ENCODE measurements at places on chromosomes 7 and 10.

GRCh38 chr10:119871881-119872609 lies 598 bp downstream of the MCMBP start:
- DNase-seq: peak; percentile 55

- no peak for DNase-seq
Observed at GRCh38 chr10:77006836-77007511, 630.6 kb downstream of the KCNMA1 start.

- DNase-seq: peak; percentile 75
Observed at GRCh38 chr10:27241652-27242472, 1.3 kb upstream of the ACBD5 start.

DNA sequence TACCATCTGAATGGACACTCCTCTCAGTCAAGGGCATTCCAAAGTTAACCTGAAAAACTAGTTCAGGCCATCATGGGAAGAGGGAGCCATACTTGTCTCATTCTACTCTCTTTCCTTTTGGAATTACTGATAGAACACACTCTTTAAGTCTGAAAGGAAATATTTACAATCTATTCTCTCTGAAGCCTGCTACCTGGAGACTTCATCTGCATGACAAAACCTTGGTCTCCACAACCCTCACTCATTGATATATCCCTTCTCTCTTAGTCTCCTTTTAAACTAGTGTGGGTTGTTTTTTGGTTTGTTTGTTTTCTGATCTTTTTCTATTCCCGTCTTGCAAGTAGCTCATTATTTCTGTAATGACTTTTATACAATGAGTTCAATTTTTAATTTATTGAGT lies 169.5 kb downstream of the C1GALT1 start:
- DNase-seq: no peak

GRCh38 chr10:6267941-6268340 lies 65.2 kb downstream of the PFKFB3 start:
- no peak for DNase-seq

DNA sequence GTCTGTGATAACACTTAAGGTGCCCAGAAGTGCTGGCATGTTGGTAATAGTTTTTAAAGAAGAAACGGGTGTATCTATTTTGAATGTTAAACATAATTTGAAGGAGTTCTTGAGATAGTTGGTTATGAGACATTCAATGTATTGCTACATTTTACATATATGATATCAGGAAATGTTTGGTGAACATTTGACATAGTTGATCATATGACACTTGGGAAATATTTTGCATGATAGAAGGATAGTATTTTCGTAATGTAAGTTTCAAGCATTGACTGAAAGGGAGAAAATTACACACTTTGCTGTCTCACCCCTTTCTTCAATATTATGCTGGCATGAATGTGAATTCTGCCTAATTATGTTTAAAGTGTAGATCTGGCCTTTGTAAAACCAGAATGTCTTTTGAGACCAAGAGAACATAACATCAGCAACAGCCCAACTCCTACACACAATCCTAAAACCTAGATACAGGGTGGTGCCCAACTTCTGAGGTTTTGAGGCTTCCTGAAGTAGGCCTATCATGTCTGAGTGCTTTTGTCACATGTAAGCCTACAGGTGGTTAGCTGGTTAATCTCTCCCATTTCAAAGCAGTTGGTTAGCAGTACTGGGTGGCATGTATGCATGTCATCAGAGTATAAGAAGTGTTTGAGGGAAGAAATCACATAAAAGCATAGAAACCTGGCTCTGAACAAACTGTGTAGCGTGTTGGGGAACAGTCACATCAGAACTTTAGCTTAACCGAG lies 2.1 kb downstream of the ADD3 start:
- peak; percentile 56 for DNase-seq

DNA sequence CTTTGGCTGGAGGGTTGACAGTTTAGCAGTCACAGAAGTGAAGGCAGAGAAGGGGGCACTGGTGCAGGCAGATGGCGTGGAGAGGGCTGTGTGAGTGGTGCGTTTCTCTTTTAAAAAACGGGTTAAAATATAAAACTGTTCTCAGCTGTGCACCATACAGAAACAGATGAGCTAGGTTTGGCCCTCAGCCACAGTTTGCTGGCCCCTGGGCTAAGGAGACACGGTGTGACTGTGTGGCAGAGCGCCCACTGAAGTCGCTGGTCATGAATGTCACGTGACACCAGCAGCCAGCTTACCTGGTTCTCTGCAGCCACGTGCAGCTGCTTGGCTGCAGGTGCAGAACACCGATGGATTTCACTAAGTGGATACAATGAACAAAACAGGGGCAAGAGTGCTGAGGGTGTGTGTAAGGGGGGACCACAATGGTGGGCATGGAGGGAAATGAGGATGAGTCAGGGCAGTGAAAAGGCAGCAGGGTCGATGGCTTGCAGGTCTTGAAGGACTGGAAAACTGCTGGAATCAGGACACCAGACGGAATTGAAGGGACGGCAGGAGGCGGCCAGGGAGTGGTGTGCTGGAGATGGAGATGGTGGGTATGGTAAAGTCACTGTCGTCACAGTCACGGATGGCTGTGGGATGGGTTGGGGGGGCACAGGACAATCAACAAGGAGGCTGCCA lies 7.4 kb downstream of the ZNF746 start:
- DNase-seq: no peak

- DNase-seq: no peak
Observed at GRCh38 chr7:147894271-147894670, 696.3 kb upstream of the C7orf33 start.

GRCh38 chr7:12173671-12174070 lies 37.4 kb upstream of the TMEM106B start:
- no peak for DNase-seq

DNA sequence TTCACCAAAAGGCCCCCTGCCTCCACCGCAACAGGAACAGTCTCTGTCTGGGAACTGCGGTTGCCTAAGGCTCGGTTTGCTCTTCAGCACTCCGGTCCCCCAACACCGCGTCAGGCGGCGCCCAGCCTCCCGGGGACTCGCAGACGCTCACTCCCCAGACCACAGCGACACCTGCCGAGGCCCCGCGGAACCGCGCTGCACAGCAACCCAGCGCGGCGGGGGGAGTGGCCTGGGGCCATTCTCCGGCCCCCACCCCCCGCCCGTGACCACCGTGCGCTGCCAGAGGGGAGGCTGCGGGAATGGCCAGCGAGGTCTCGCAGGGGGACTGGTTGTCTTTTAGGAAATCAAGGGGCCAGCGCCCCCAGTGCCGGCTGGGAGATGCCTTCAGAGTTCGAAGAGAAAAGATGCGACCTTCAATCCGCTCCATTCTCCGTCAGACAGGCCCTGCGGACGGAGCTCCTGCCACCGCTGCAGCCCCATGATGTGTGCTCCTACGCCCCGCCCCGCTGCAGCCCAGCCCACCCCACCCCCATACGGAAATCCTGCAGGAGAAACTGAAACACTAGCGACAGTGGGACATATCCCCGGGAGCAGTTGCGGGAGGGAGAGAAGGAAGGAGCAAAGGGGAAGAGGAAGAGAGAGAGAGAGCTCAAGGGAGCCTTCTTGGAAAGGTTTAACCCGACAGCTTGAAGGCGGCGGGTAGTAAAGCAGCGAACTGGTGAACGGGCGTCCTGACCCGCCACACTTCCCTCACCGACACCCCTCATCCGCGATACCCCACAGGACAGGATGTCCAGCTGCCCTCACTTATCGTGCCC lies 137.4 kb upstream of the CDCA7L start:
- DNase-seq: peak; percentile 63

GRCh38 chr10:78687626-78688025 lies 381.1 kb upstream of the ZMIZ1 start:
- no peak for DNase-seq

GRCh38 chr10:78164702-78165101 lies 131.0 kb downstream of the RPS24 start:
- no peak for DNase-seq

DNA sequence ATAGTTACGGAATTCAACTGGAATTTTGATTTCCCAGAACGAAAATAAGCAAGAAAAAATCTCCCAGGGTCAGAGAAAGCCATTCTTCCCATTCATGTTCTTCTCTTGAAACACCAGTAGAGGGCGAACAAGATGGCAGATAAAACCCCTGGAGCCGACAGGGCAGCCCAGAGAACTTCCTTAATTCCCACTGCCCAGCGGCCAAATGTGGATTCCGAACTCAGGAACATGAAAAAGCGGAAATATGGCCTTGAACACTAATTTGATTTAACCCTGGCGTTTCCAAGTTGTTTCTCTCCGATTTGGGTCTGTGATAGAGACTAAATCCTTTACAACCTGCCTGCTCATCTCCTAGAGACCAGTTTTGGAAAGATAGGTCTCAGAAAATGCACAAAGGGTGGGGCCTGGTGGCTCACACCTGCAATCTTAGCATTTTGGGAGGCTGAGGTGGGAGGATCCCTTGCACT lies 100.7 kb upstream of the WAC start:
- DNase-seq: no peak

DNA sequence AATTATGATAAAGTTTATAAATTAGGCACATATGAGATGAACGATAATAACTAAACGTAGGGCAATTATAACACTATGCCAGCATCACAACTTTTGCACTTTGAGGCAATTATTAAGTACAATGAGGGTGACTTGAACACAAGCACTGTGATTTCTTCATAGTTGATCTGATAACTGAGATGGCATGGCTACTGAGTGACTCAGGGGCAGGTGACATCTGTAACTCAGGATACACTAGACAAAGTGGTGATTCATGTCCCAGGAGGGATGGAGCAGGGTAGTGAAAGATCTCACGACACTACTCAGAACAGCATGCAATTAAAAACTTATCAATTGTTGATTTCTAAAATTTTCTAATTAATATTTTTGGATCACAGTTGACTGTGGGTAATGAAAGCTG lies 98.3 kb upstream of the ARHGAP21 start:
- DNase-seq: no peak

Data from T follicular helper cell (primary cell).